ENCODE measurements at places on chromosomes 1 and 21. TPM values are rescaled to one million over a fixed set of nuclear protein-coding genes. Genes with fewer than 3 reads are reported as not detected.

DNA sequence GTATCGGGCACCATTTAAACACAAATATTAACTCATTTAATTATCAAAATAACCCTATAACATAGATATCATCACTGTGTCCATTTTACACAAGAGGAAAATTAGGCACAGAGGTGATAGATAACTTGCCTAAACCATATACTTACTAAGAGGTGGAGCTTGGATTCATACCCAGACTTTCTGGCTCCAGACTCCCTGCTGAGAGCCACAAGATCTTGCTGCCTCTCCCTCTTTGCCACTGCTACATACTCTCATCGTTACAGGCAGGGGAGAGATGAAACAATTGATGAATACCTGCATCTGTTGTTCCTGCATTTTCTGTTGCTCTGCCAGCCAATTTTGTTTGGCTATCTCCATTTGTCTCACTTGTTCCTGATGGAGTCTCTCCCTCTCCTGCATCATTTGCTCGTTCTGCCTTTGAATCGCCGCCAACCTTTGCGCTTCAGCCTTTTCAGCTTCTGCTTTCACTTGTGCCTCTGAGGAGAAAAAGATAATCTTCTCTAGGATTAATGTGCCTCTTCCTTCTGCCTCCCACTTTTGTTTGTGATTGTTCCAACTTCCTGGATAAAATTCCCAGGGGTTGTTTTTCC is 10.6 kb downstream of the GBP5 start:
- H3K36me3 ChIP-seq = no peaks in the 10 kb centered on the region
- no peak overlapping the region for H3K27ac ChIP-seq
- H3K4me3 ChIP-seq = no peak overlapping the region
- H3K4me1 ChIP-seq = no peaks in the 10 kb centered on the region
- H3K27me3 ChIP-seq = no peaks in the 10 kb centered on the region

GRCh38 chr1:206715552-206716158 is 30.9 kb downstream of the MAPKAPK2 start:
- H3K4me3 ChIP-seq = no peak overlapping the region
- H3K36me3 ChIP-seq = no peaks in the 10 kb centered on the region
- DNase-seq = no peak

DNA sequence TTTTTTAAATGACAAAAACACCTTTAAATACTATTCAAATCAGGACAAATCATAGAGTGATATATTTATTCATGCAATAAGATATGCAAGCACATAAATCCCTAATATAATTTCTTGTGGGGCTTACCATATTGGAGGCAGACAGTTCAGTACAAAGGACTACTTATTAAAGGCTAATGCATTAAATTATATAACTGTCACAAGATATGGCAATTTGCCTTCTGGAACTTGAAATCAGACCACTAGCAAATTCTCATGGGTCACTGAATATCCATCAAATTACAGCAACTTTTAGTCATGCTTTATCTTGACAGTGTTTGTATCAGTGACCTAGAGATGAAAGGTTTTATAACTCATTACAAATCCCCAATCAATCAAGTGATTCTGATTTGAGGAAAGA is 54.1 kb upstream of the NCAM2 start:
- no peak for DNase-seq
- no peaks in the 10 kb centered on the region for H3K27me3 ChIP-seq
- no peak overlapping the region for H3K4me3 ChIP-seq
- no peaks in the 10 kb centered on the region for H3K4me1 ChIP-seq
- no peaks in the 10 kb centered on the region for H3K36me3 ChIP-seq

DNA sequence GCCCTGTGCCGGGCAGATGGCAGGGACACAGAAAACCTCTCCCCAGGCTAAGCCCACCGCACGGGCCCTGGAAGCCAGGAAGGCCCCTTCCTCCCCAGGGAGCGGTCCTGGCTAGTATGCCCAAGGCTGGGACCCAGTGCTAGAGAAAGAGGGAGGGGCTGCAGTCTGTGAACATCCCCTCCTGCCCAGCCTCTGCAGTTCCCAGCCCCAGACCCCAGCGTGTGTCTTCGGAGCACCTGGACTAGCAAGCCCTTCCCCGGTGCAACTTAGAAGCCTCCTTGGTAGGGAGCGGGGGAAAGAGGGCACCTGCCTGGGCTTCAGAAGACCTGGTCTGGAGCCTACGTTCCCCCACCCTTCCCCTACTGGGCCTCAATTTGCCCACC is 2.1 kb downstream of the PLEKHG5 start:
- H3K4me3 ChIP-seq = no peak overlapping the region
- no peaks in the 10 kb centered on the region for H3K36me3 ChIP-seq
- no peak for DNase-seq
- peaks cover 6% of the 10 kb centered on the region for H3K4me1 ChIP-seq

The TRAF3IP3 gene
- total RNA-seq = 2.0 TPM

The IL6R gene
- 38.2 TPM for total RNA-seq

The SMYD2 gene
- 21.8 TPM for total RNA-seq

The PAX7 gene
- not detected for total RNA-seq

The SGIP1 gene
- 1.2 TPM for total RNA-seq

The NBL1 gene
- 393 TPM for total RNA-seq

All from colonic mucosa (tissue), 4 donors.